T-helper 2 cell treated with Interferon-gamma antibody and Interleukin-4, amounts not matched to agents 100 ng/mL and 5 ng/mL, for 36 hours (primary cell): ENCODE measurements at places on chromosomes 5 and 9. TPM values are rescaled to one million over a fixed set of nuclear protein-coding genes. Genes with fewer than 3 reads are reported as not detected.

KIAA1958 gene
- 8.0 and 8.4 TPM in 2 replicates for total RNA-seq

CAMK2A gene
- total RNA-seq: not detected in 2 replicates

MRPS27 gene
- 58.4 and 66.0 TPM in 2 replicates for total RNA-seq

POU4F3 gene
- 0.07 and 0.09 TPM in 2 replicates for total RNA-seq

ACTL7B gene
- not detected in 2 replicates for total RNA-seq

SLC36A3 gene
- total RNA-seq: not detected in 2 replicates

CAST gene
- total RNA-seq: 175 and 190 TPM in 2 replicates

CCL27 gene
- total RNA-seq: 0.25 and 0.84 TPM in 2 replicates

QRFP gene
- total RNA-seq: not detected in 2 replicates

SAPCD2 gene
- 32.9 TPM in 2 replicates for total RNA-seq

C8G gene
- 2.3 and 4.1 TPM in 2 replicates for total RNA-seq
